Fibroblast of the aortic adventitia (primary cell): ENCODE measurements at places on chromosomes 13 and 19.

DNA sequence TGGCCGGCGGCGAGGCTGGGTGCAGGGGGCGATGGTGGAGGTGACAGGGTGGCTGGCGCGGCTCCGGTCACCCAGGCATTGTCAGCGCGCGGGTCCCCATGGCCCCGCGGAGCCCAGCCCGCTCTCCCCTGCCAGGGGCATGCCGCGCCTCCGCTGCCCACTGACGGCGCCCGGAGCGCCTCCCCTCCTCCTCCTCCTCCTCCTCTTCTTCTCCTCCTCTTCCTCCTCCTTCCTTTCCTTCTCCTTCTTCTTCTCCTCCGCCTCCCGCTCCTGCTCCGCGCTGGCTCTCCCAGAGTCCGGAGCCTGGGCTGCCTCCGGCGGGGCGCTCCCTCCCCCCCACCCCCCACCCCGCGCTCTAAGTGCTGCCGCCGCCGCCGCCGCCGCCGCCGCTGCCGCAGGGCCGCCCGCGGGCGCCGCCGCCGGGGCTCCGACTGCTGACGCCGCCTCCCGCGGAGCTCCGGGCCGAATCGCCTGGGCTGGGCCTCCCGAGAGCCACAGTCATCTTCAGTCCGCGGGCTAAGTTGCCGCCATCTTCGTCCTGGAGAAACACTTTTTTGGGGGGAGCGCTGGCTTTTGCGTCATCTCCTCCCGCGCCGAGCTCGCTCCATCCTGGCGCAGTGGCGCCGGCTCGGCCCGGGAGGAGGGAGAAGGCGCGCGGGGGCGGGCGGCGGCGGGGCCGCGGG, 348.3 kb downstream of the LIG4 start:
- DNase-seq = peak; percentile 24

GRCh38 chr19:35204799-35205732, 23.5 kb downstream of the FAM187B start:
- DNase-seq = no peak

DNA sequence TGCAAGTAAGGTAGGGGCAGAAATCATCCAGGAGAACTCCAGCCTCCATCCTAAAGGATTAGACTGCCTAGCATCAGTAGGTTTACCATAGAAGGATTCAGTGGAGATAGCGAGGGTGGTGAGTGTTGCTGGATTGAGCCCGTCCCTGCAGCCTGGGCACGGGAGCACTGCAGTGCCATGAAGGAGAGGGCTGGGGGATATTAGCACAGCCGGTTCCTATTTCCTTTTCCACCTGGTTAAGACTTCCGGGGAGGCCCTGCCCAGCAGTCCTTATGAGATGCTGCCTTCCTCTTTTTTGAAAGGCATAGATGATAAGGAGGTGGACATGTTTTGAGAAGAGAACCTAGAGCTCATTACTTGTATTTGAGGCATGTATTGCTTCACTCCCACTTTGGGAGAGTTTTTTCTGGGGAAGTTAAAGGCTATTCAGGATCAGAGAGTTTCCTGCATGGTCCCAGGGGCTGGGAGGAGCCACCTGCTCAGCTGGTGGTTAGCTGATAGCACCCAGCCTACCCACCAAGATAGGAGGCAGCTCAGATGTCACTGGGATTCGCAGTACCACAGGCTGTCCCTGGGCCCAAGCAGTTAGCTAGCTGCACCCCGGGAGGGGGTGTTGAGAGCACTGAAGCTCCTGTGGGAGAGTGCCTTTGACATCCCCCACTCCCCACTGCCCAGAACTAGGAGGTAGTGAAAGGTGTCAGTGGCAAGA, 17.2 kb downstream of the ACTN4 start:
- DNase-seq = no peak

DNA sequence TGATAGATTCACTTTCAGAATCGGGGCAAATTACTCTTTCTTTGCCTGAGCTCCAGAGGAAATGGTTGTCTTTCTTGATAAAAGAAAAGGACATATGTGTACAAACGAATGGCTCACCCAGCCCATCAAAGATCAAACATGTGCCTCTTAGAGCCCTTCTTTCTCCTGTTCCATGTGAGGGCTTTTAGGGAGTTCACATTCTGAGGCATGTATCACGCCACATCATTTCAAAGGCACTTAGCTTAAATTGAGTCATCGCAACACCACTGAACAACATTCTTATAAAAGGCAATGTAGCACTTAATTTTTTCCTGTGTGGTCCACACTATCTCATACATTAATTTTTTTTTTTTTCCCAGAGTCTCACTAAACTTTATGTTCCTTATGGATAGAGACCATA, 521.0 kb downstream of the SUCLA2 start:
- peak; percentile 77 for DNase-seq

DNA sequence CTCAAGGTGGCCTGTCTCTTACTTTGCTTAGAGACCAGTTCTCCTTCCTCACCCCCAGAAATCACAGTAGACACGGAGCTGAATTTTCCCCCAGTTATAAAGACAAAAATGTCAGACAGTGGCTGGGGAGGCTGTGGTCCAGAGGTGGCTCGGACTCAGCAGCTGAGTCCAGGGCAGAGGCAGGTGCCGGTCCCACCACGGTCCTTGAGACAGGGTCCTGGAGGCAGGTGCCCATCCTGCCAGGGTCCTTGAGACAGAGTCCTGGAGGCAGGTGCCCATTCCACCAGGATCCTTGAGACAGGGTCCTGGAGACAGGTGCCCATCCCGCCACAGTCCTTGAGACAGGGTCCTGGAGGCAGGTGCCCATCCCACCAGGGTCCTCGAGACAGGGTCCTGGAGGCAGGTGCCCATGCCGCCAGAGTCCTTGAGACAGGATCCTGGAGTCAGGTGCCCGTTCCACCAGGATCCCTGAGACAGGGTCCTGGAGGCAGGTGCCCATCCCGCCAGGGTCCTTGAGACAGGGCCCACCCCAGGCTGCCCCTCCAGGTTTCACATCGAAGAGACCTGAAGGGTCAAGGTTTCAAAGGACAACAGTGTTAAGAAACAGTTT, 23.1 kb downstream of the PEPD start:
- no peak for DNase-seq

- peak; percentile 94 for DNase-seq
Measured at GRCh38 chr13:20359335-20359734, 127.2 kb upstream of the GJB6 start.

DNA sequence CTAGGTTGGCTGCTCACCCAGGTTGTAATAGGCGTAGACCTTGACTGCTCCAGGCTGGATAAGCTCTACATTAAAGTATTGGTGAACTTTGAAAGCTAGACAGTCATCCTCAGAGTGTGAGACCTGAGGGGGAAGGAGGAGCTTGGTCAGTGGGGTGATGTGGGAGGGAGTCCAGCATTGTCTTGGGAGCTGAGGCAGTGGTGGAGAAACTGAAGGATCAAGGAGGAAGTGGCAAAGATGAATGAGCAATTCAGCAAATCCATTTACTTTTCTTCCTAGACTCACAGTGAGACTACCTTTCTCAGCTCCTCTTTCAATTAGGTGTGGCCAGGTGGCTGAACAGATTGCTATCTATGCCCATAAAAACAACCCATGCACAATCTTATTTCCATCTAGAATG, 10.2 kb upstream of the TNFSF14 start:
- no peak for DNase-seq

GRCh38 chr19:52945652-52946321, 16.9 kb downstream of the ZNF816 start:
- DNase-seq = no peak

DNA sequence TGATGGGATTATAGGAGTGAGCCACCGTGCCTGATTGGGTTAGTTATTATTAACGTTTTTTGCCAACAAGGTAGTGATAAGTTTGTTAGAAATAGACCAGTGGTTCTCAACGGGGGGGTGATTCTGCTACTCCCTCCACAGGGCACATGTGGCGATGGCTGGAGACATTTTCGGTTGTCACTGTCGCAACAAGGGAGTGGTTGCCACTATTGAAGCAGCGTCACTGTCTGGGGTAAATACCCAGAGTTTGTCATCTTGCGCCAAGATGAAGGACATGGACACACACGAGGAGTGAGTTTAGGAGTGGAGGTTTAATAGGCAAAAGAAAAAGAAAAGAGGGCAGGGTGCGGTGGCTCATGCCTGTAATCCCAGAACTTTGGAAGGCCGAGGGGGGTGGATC, 18.9 kb downstream of the ADGRE3 start:
- no peak for DNase-seq

DNA sequence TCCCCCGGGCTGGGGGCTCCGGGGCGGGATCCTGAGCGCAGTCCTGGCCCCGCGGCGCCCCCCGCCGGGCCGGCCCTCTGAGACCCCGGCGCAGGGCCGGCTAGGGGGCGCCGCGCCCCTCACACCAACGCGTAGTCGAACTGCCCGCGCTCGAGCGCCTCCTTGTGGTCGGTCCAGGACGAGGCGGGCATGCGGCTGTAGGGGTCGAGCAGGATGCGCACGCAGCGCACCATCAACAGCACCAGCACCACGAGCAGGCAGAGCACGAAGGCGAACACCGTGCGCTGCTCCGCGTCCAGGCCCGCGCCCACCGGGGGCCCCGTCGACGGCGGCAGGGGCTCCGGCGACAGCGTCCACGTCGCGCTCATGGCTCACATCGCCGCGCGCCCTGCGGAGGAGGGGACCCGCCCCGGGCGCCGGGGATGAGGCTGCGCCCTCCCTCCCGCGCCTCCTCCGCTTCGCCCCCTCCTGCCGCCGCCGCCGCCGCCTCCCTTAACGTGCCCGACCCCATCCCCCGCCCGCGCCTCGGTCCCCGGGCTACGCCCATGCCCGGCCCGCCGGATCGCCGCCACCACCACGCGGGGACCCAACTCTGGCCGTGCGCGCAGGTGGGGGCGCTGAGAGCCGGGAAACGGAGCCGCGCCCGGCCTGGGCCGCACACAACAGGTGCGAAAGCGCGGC, 624 bp downstream of the CTXN1 start:
- DNase-seq = peak; percentile 68
